Brain (organoid and tissue), 16 donors: ENCODE measurements at places on chromosomes 4 and X. TPM values are rescaled to one million over a fixed set of nuclear protein-coding genes. Genes with fewer than 3 reads are reported as not detected.

Gene ANOS1
- polyA plus RNA-seq, result 2.3 TPM

Gene MAGEA1
- polyA plus RNA-seq, result not detected

Gene MAGEH1
- polyA plus RNA-seq, result 32.9 TPM

Gene GPRIN3
- polyA plus RNA-seq, result 0.24 TPM

Gene C1QTNF7
- 0.22 TPM for polyA plus RNA-seq
